Activated T-cell treated with anti-CD3 and anti-CD28 coated beads for 1 hour (primary cell): ENCODE measurements at places on chromosomes 12 and 14.
A peak's percentile ranks its signal among the peaks of the same experiment; 100 is the strongest.

GRCh38 chr14:68911594-68912227 is 67.4 kb downstream of the ACTN1 start:
- peak; percentile 69 for DNase-seq

DNA sequence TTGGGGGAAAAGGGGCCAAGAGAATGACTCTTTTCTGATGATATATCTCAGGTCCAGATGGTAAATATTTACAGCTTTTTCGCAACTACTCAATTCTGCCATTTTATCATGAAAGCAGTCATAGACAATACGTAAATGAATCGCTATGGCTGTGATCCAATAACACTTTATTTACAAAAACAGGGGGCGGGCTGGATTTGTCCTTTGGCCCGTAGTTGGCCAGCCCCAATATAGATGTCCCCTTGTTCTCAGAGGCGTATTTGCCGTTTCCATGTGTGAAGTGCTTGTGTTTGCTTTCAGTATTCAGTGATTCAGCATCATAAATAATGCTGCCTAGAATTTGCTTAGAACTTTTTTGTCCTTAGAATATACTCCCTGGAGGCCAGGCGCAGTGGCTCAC is 77.2 kb downstream of the CCDC92 start:
- DNase-seq: no peak

DNA sequence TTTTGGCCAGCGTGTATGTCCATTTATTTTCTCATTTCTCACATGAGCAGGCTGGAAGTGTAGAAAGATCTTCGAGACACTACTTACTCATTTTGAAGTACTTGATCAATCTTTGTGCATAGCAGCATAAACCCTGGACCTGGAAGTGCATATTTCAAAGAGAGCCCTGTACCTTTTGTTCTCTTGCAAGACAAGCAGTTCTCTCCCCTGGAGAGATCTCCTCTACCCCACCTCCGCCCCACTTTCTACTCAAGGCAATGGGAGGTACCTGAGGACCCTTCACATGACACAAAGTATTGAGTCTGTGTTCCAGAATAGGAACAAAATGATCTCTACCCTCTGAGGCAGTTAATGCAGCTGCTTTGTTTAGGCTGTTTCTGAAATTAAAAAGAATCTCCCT is 27.4 kb upstream of the RASSF3 start:
- DNase-seq: no peak

DNA sequence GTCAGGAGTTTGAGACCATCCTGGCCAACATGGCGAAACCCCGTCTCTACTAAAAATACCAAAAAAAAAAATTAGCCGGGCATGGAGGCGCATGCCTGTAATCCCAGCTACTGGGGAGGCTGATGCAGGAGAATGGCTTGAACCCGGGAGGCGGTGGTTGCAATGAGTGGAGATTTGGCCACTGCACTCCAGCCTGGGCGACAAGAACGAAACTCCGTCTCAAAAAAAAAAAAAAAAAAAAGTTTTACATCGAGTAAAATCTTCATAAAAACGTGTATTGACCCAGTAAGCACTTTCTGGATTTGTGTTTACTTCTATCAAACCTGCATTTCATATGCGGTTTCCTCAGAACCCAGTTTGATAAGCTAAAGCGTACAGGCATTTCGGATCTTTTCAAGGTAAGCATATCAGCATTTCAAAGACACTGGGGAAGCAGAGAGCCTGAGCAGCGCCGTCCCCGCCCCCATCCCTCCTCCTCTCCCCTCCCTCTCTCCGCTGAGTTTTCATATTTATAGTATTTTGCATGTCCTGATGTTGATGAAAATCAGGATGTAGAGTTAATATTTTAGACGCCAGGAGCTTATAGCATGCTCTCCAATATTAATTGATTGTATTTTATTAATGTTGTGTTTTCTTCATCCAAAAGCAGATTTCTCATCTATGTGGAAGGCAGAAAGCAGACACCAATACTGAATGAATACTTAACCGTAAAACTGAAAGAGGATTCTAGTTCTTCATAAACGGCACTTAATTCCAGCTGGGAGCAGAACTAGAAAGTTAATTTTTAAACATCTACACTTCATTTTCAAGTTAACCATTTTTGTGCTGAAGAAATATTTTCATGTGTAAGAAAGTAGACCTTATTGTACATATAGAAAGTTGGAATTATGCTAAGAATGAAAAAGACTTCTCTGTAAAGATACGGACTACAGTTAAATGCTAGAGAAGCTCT is 9.2 kb upstream of the HIP1R start:
- no peak for DNase-seq

DNA sequence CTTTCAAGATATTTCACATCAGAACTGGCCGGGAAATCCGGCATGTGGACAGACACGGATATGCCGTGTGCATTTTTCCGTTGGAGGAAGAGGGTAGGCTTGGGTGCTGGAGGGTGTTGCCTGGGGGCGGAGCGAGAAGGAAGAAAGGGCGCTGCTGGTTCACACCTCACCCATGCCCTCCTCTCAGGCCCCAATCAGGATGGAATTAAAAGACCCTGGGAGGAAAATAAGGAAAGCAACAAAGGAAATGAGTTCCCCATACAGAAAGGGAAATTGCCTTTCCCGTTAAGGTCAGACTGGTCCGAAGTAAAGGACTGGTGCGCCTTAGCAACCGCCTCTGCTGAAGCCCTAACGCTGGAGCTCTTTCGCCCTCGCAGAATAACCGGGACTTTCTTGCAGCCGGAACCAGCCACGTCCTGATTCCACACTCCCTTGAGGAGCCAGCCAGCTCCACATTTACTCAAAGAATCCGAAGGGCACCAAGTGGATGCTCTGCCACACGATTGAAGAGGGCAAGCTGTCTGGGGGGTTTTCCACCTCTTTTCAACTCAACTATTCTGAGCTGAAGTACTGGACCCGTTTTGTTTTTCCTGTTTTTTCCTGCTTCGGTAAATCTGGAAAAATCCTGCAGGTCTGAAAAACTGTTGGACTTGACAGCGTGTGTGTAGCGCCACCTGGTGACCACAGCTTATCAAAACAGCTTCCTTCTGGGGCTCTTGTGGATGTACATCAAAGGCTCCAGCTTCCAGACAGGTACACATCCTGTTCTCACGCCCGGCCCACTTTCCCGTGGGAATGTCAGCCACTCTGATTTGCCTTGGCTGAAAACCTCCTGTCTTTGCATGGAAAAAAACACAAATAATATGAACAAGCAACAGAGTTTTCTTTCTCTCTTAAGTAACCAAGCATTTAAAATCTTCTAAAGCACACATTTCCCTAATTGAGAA is 37.6 kb upstream of the BCL2L14 start:
- peak; percentile 68 for DNase-seq

GRCh38 chr12:51171884-51172514 is 936 bp downstream of the TFCP2 start:
- no peak for DNase-seq
